Skeletal muscle cell (primary cell): ENCODE measurements at places on chromosomes 13 and 19.

- DNase-seq = no peak
Observed at GRCh38 chr19:45901432-45901911, 941 bp downstream of the MYPOP start.

- no peak for DNase-seq
Observed at GRCh38 chr13:22169473-22169872, 498.6 kb downstream of the FGF9 start.

- DNase-seq = no peak
Observed at GRCh38 chr13:24134757-24135156, 25.8 kb upstream of the SPATA13 start.

GRCh38 chr13:44932171-44932849, 57.0 kb downstream of the NUFIP1 start:
- no peak for DNase-seq

- peak; percentile 81 for DNase-seq
Observed at GRCh38 chr19:6273701-6274601, 5.8 kb downstream of the MLLT1 start.

DNA sequence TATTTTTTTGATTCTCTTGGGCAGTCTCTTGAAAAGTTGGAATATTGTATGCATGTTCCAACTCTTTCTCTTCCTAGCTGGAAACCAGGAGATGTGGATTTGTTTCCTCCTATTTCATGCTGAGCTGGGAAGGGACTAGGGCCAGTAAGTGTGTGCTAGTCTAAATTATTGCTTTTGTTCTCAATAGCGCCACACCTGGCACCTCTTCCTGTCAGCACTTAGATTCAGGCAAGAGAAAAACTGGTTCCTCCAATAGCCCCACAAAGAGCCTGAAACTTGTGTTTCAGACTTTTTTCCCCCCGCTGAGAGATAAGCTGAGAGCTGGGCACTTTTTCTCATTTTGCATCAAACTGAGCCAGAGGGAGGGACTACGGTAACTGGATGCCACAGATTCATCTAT, 353.4 kb downstream of the OLFM4 start:
- no peak for DNase-seq

- peak; percentile 42 for DNase-seq
Observed at GRCh38 chr13:24381541-24382265, 72.3 kb downstream of the C1QTNF9 start.

GRCh38 chr19:47848823-47849473, 10.1 kb upstream of the TPRX2 start:
- no peak for DNase-seq
